ENCODE measurements at places on chromosomes 12 and 14.

DNA sequence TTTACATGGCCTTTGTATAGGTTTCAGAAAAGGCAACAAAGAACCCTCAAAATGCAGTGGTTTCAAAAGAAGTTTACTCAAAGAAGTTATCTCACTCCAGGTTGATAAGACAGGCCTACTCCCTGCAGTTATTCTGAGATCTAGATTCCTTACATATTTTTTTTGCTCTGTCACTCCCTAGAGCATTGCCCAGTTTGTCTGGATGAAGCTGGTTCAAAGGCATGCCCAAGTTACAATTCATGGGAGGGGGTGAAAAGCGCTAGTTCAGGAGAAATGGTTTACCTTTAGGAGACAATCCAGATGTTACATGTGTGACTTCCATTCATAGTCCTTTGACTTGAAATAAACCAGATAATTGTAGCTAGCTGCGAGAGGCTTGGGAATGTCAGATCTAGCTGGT lies 115.0 kb downstream of the TPH2 start:
- no peak for DNase-seq

GRCh38 chr12:79885911-79886490 lies 48.9 kb downstream of the PPP1R12A start:
- DNase-seq = no peak

- DNase-seq = no peak
These were observed 19.1 kb downstream of the BBOF1 start for GRCh38 chr14:74038020-74038859.

DNA sequence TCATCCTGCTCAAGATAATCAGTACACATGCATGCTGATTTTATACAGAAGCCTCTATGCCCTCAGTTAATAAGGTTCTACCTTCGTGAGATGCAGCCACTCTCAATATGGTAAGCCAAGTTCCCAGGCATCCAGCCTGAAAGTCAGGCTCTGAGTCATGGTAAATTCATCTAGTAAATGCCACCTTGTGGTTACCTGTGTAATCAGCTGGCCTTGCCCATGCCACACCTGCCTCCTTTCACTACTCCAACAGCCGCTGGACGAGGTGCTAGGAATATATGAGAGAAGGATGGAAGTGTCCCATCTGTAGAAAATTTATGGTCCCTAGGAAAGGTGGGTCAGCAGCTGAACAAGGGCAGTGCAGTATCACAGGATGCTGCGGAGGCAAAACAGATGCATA lies 207.3 kb downstream of the SSPN start:
- no peak for DNase-seq

- DNase-seq = no peak
These were observed 442.2 kb downstream of the APAF1 start for GRCh38 chr12:99087278-99087677.

GRCh38 chr12:120851444-120851843 lies 52.7 kb downstream of the SPPL3 start:
- no peak for DNase-seq

GRCh38 chr14:101599234-101599885 lies 38.1 kb downstream of the DIO3 start:
- DNase-seq = no peak

DNA sequence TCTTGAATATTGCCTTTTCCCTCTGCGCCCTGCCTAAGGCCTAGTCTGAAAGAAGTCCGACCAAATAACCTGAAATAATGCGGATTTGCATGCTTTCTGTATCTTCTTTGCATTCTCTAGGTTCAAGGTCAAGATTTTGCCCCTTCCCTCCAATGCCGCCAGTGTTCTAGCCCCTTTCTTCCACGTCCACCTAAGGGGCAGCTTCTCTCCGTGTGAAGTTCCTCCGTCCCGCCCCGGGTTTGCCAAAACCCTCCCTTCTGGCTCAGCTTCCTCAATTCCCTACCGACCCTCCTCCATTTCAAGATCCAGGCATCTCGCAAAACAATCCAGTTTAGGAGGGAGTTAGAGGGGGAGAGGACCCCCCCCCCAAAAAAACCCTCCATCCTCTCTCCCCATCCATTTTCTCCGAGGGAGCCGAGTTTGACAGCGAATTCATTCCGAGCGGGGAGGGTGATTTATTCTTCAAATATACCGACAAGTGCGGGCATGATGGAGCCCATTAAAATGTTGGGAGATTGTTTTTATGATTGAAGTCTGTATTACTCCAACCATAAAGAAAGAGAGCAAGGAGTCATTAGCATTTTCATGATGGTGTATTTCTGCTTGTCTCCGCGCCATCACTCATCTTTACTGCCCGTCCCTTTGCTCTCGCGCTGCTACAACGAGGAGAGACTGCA lies 20.9 kb upstream of the ATP5MC2 start:
- no peak for DNase-seq

DNA sequence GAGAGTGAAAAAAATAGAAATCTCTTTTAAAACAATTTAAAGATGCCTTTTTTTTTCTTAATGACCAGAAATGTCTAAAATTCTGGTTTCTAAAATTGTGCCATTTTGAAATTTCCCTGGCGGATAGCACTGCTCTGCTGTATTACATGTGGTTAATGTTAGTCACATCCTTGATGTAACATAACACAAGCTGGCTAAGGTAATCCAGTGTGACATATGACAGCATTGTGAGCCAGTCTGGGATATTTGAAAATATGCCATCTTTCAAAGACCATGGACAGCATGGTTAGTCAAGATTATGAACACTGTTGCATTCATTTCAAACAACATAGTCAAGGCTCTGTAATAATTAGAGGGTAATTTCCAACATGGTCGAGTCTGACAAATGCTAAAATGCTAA lies 133.2 kb downstream of the ALX1 start:
- no peak for DNase-seq

- no peak for DNase-seq
These were observed 49.5 kb downstream of the ATP2A2 start for GRCh38 chr12:110330544-110330943.

GRCh38 chr12:69497308-69498026 lies 27.3 kb downstream of the FRS2 start:
- DNase-seq = no peak

DNA sequence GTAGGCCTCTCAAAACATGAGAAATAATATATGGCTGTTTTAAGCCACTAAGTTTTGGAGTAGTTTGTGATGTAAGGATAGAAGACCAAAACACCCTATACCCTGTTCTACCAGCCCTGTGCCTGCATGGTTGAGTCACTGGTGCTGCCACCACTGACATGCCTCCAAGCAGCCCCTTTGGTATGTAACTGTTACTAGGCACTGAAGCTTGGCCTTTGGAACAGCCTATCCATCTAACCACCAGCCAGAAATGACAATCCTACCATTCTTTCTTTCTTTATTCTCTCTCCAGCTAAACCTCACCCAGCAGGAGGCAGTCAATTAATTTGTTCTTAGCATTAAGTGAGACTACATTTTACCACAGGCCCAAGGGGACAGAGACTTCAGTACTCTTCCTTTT lies 240.3 kb downstream of the MSRB3 start:
- DNase-seq = no peak

DNA sequence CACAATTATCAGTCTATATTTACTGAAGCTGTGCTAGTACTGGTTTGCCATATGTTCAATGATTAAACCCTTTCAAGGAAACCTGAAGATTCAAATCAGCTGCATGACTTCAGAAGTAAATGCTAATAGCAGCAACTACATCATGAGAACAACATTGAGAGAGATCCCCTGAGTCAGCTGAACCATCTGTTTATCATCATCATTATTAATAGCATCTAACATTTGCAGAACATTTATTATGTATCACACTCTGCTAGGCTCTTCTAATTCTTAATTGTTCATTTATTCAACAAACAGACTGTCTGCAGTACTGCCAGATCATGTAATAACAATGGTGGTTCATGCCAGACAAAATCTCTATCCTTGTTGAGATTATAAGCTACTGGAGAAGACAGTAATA lies 157.4 kb downstream of the KLHL28 start:
- no peak for DNase-seq

DNA sequence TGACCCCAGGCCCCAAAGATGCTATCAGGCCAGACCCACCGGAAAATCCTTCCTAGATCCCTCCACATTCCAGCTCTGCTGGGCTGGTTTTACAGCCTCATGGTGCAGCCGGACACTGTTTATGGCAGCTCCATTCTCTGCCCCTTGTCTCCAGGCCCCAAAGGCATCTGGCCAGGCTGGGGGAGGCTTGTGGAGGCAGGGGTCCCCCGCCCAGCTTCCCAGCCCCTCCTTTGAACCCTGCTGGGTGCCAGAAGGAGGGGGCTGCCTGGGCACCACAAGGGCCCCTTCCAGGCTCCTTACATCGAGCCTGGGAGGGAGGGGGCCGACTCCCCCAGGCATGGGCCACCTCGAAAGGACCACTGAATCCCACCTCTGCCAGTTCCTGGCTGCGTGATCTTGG lies 19.8 kb upstream of the SMUG1 start:
- DNase-seq = no peak

Data from activated effector memory CD4-positive, alpha-beta T cell treated with Interleukin-2 at 50 U/mL for 16 hours (primary cell).